ENCODE measurements at places on chromosomes 7 and 10.

- DNase-seq, result no peak
These were observed 397.2 kb downstream of the SUGCT start for GRCh38 chr7:40531956-40532355.

DNA sequence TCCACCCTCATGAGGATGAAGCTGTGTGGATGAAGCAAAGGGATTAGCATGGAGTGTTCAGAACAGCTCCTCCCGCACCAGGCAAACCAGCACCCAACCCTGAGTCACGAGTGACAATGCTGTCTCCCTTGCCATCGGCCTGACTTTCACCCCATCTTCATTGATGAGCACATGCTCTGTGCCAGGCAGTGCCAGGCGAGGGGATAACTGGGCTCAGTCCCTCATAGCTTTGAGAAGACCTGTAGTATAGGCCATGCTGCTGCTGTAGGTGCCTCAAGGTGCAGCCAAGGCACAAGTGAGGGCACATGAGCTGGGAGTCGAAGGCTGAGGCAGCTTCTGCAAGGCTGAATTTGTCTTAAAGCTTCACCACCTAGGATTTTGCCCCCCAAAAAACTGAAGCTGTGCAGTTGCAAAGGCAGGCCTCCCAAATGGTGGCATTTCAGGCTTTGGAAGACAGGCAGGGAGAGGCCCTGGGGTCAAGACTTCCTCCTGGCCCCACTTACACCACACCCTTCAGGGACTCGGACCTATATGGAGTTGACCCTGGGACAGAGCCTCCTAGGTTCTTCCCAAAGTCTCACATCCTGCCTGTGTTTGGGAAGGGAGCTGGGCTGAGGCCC is 54.2 kb upstream of the GDF10 start:
- DNase-seq, result no peak

GRCh38 chr10:113060201-113061053 is 110.4 kb downstream of the TCF7L2 start:
- DNase-seq, result peak; percentile 64

GRCh38 chr10:124741922-124742412 is 2.2 kb downstream of the FAM53B start:
- peak; percentile 19 for DNase-seq

GRCh38 chr10:113716109-113716910 is 35.2 kb upstream of the PLEKHS1 start:
- no peak for DNase-seq

DNA sequence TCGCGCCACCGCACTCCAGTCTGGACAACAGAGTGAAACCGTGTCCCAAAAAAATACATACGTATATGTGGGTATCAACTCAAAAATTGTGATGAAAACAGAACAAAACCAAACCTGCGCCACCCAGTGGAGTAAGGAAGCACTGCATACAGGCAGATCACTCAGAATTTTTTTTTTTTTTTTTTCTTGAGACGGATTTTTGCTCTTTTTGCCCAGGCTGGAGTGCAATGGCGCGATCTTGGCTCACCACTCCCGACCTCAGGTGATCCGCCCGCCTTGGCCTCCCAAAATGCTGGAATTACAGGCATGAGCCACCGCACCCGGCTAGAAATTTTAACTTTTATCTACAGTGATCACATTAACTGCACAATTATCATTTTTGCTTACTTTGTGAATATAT is 9.1 kb upstream of the TMEM236 start:
- peak; percentile 58 for DNase-seq
